Stimulated activated CD4-positive, alpha-beta T cell treated with anti-CD3 and anti-CD28 coated beads, Interleukin-1b, Interleukin-23, amount 100 ng/mL, for 1 hour (primary cell): ENCODE measurements at places on chromosomes 7 and 10.
A peak's percentile ranks its signal among the peaks of the same experiment; 100 is the strongest.

DNA sequence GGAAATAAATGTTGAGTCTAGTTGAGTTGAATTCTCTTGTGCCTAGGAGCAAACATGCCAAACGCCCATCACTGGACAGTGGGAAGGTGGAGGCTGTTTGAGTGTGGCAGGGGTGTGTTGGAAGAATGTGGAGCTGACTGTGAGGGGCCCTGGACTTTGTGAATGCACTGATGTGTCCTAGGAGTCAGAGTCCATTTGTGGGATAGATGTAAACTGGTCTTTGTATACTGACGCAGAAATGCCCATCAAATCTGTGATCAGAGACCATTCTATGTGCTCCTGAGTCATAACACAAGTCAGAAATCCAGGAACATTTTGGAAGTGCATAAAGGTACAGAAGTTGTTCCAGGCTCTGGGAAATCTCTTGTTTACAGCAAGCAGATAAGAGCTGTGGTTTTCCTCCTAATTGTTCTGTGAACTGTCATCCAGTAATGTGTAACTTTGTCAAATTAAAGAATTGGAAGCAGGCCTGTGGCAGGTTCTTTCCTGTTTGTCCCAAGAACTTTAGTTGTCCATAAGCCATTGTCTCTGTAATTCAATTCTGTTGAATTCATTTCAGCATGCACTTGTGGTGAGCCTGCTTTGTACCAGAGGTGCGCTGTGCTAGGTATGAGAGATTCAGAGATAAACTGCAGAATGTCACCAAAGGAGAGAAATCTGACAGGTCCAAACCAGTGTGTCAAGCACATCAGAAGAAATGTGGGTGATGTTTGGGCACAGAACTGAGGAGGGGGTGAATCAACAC is 7.6 kb downstream of the PRXL2A start:
- DNase-seq: no peak

- DNase-seq: no peak
These were observed 89.9 kb downstream of the CRTAC1 start for GRCh38 chr10:97940534-97940933.

DNA sequence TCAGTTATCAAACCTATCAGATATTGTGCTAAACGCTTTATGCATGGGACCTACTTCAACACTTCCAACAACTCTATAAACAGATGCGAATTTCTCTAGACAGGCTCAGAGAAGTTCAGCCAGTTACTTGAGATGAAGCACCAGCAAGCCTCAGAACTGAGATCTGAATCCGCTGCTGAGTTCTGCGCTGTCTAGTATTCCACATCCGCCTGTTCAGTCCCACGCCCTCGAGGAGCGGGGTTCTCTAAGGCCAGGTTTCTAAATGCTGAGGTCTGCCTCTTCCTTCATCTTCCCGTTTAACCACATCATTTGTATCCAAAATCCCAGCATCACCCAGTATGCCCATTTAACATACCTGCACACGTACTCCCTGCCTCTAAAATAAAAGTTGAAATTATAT is 297.8 kb upstream of the ZNF32 start:
- no peak for DNase-seq

DNA sequence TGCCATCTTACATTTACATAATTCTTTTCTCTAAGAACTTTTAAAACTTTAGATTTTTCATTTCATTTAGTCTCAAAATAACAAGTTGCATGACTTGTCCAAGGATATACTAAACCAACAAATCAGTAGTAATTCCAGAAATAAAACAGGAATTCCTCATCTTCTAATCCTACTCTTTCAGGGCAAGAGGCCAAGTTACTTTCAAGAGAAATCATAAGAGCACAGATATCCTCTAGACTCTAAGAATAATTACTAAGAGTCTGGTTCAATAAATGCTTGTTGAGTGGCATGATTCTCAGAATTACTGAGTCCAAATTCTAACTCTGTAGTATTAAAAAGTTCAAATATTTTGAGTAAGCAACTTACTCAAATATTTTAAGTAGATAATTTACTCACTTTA is 12.9 kb downstream of the PDZD8 start:
- DNase-seq: no peak

- no peak for DNase-seq
These were observed 33.6 kb downstream of the VSTM4 start for GRCh38 chr10:49081547-49082275.

DNA sequence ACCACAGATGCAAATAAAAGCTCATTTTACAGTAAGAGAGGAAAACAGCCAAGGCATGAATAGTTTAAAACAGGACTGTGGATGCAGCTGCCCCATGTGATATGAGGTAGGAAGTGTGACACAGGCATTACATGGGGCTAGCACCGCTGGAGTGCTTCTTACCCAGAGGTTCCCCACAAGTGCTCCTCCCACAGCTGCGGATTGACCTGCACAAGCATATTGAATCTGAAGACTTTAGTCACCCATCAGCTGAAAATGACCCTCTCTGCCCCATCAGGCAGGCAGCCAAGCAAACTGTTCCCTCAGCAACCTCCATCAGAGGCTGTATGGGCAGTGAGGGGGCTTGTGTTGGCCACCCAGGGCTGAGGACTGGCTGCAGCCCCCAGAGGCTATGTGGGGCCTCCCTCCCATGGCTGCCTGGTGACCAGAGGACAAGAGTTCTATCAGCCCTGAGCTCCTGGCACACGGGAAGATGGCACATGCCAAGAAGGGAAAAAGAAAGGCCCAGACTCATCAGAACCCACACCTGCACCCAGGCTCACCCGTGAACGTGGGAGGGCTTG is 98.7 kb downstream of the TCERG1L start:
- DNase-seq: no peak

DNA sequence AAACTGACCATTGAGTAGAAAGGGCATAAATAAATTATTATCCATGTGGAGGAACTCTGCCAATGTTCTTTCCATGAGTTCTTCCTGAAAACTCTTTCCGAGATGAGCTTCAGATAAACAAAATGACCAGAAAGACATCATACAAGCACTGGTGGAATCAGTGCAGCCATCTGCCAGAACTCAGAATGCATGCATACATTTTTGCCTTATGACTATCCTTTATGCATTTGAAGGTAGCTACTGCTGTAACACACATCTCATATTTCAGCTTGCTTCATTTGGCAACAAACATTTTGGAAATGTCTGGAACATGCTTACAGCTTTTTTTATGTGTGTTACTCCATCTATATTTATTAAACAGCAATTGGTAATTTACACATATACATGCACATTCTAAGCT is 448.9 kb downstream of the PLXDC2 start:
- no peak for DNase-seq

- no peak for DNase-seq
These were observed 34.6 kb downstream of the AMZ1 start for GRCh38 chr7:2722591-2722990.

DNA sequence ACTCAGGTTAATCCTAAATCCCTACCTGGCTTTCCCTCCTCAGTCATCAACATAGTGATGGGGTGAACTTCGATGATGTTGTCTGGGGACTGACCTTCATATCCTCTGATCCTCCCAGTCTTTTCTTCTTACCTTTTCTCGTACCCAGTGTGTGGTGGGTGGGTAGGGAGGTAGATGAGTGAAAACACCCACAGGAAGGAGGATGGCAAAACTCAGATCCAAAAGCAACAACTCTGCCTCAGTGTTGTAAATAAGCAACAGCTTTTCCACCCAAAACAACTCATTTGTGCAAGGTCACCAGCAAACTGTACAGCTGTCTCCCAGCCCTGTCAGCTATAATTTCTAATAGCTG is 38.6 kb downstream of the VOPP1 start:
- no peak for DNase-seq

- DNase-seq: no peak
These were observed 22.7 kb upstream of the WASHC2A start for GRCh38 chr10:50044941-50045664.

- no peak for DNase-seq
These were observed 622.5 kb downstream of the PARD3 start for GRCh38 chr10:34192646-34193045.

DNA sequence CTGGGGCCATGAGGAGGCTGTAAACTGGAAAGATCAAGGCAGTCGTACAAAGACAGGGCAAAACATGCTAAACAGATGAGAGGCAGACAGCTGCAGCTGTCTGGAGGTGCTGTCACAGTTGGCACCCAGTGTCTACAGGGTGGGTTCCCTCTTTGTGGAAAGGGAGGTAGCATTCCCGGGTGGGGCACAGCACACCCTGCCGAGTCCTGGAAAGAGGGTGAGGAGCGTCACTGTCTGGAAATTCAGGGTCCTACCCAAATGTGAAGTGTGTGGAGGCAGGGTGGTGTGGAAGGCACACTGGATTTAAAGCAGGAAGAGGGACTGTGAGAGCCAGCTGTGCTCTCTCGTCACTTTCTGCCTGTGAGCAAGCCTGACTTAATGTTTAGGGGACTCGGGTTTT is 356.2 kb downstream of the SDK1 start:
- DNase-seq: no peak

- DNase-seq: no peak
These were observed 382.9 kb downstream of the SEMA3D start for GRCh38 chr7:84803979-84804378.

- no peak for DNase-seq
These were observed 70.9 kb upstream of the CELF2 start for GRCh38 chr10:10946801-10947200.

DNA sequence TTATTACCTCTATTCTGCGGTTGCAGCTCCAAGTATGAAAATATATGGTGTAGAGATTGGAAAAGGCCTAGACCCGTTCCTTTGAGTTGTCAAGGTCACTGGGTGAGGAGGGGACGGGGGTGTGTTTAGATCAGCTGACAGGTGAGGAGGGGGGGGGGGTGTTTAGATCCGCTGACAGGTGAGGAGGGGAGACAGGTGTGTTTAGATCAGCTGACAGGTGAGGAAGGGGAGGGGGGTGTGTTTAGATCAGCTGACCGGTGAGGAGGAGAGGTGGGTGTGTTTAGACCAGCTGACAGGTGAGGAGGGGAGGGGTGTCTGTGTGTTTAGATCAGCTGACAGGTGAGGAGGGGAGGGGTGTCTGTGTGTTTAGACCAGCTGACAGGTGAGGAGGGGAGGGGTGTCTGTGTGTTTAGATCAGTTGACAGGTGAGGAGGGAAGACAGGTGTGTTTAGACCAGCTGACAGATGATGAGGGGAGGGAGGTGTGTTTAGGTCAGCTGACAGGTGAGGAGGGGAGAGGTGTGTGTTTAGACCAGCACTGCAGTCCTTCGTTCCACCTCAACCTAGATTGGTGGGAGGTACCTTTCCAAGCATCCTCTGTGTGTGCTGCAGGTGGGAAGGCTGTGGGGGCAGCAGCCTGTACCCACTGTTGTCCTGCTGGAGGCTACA is 655.0 kb upstream of the ADARB2 start:
- no peak for DNase-seq

GRCh38 chr10:71211053-71211452 is 1.3 kb upstream of the UNC5B start:
- DNase-seq: no peak

- DNase-seq: no peak
These were observed 61.6 kb upstream of the RNF32 start for GRCh38 chr7:156578978-156579430.

- peak; percentile 62 for DNase-seq
These were observed at the start of gene TRRAP for GRCh38 chr7:98878365-98879197. TSS of gene TRRAP (plus strand) at chr7:98878532. CDS start at chr7:98881151, 2,619 bp downstream.

GRCh38 chr7:21184942-21185652 is 242.8 kb upstream of the SP4 start:
- DNase-seq: no peak

DNA sequence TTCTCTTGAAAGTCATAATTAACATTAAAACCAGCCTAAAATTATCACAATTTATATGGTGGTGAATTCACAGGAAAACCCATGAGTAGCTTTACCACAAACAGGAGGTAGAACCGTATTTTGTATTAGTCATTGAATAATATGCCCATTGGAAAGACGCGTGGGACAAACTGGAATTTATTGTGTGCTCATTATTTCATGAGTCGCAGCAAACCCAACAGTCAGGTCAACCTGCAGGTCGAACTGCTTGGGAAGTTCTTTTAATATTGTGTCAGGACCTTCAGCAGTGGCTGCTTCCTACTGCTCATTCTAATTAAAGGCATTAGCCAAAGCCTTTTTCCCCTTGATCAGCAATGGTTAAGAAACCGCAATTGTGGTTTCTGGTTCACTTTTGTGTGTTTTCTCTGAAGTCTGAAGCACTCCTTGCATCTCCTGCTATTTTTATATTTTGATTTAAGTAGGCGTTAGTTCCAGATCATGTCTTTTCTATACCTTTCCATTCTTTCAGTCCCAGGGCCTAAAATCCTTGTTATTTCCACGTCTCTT is 100.1 kb downstream of the RAB11FIP2 start:
- DNase-seq: no peak

GRCh38 chr10:70674560-70675495 is 2.5 kb downstream of the ADAMTS14 start:
- no peak for DNase-seq

- no peak for DNase-seq
These were observed 18.5 kb downstream of the AGR2 start for GRCh38 chr7:16786257-16786656.

GRCh38 chr7:44377681-44378421 is 52.5 kb upstream of the CAMK2B start:
- no peak for DNase-seq

- DNase-seq: no peak
These were observed 524 bp upstream of the UNC5B start for GRCh38 chr10:71211775-71212317.

GRCh38 chr10:131635564-131636015 is 265.2 kb upstream of the PPP2R2D start:
- DNase-seq: no peak

GRCh38 chr7:22566592-22566991 is 66.6 kb upstream of the STEAP1B start:
- DNase-seq: no peak
